CD4-positive, alpha-beta memory T cell (primary cell): ENCODE measurements at places on chromosomes 5 and 9.
A peak's percentile ranks its signal among the peaks of the same experiment; 100 is the strongest.

GRCh38 chr5:146052780-146053179, 52.6 kb downstream of the PLAC8L1 start:
- H3K4me1 ChIP-seq = no peaks in the 10 kb centered on the region
- DNase-seq = no peak
- H3K4me3 ChIP-seq = no peak overlapping the region
- H3K27ac ChIP-seq = no peak overlapping the region
- no peaks in the 10 kb centered on the region for H3K36me3 ChIP-seq
- no peaks in the 10 kb centered on the region for H3K27me3 ChIP-seq

DNA sequence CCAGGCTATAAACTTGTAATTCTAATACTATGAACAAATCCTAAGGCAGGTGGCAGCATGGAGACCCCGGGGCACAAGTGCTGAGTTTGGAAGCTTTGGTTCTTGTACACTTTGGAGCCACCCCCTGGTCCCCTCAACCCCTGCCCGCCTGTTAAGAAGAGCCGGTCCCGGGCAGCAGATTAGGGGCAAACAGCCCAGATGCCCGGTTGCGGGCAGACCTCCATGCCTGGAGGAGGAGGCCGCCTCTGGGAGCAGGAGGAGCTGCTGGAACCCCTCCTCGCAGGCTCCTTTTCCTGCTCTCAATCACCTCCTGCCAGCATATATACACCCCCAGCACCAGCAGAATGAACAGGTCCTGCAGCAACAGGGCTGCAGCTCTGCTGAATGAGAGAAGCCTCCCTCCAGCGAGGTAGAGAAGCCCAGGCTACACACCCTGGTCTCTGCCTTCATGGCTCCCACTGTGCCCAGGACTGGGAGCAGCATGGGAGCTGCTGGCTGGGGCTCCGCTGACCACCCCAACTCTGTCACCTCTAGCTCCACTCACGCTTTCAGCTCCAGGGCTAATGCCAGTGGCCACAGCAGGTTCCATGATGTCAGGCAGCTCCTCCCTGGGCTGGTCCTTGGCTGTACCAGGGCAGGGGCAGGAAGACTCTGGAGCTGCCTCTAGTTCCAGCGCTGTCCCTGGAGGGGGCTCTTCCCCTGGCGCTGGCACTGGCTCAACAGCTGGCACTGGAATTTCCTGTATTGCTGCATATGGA, 1713.5 kb upstream of the ACO1 start:
- H3K27ac ChIP-seq = no peak overlapping the region
- no peaks in the 10 kb centered on the region for H3K36me3 ChIP-seq
- no peak for DNase-seq

DNA sequence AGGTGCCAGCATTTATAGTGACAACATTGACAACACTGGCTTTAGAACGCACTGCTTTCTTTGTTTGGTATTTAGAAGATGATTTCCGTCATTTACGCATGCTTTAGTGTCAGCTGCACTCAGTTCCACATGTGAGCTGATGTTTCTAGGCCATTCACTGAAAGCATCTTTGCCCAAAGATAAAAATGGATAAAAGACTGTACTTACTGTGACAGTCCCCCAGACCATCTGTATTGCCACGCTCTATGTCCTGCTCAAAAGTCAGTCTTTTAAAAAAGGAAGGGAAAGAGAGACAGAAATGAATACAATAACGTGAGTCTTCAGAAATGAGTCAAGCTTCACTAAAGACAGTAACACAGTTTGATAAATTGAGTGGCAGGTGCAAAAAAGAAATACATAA, 99.3 kb downstream of the SEMA6A start:
- H3K27me3 ChIP-seq = no peaks in the 10 kb centered on the region
- H3K4me1 ChIP-seq = no peaks in the 10 kb centered on the region
- H3K27ac ChIP-seq = no peak overlapping the region
- no peaks in the 10 kb centered on the region for H3K36me3 ChIP-seq

DNA sequence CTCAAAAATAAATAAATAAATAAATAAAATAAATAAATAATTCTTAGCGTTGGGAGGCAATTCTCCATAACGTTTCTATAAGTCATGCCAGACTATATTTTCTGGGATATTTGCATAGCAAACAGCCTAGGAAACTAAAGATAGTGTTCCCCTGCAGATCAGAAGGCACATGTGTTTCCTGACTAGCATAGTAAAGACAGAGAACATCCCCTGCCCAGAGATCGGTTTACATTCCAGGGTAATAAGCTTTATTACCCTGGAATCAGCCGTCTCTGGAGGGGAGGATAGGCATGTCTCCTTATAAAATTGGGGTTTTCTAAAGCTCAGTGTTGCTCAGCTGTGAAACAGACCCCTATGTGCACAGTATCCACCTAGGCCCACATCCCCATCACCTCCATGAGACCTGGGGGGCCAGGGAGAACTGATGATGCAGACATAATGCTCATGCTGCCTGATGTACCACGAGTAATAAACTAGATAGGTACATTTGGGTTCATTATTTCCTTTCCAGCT, 36.9 kb upstream of the IFNK start:
- DNase-seq = no peak
- H3K36me3 ChIP-seq = no peaks in the 10 kb centered on the region
- H3K4me1 ChIP-seq = peaks cover 3% of the 10 kb centered on the region
- H3K27me3 ChIP-seq = no peaks in the 10 kb centered on the region

DNA sequence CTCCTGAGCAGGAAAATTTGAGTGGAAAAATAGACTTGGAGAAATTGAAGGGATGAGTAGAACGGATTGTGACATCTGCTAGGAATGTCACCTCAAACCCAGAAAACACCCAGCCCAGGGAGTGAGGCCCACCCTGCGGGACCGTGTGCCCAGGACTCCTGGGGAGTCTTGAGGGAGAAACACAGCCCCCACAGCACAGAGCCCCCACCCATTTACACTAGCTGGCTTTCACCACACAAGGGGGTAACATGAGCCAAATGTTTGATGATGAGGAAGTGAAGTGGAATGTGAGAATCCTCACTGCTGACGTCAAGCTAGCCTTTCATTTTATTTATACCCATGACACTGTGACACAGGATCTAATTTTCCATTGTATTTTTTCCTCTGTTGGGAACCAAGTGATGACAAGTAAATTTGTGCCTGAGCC, 42.8 kb upstream of the PDE8B start:
- no peaks in the 10 kb centered on the region for H3K27me3 ChIP-seq
- H3K4me1 ChIP-seq = no peaks in the 10 kb centered on the region
- no peak overlapping the region for H3K27ac ChIP-seq
- H3K4me3 ChIP-seq = no peak overlapping the region
- no peak for DNase-seq

DNA sequence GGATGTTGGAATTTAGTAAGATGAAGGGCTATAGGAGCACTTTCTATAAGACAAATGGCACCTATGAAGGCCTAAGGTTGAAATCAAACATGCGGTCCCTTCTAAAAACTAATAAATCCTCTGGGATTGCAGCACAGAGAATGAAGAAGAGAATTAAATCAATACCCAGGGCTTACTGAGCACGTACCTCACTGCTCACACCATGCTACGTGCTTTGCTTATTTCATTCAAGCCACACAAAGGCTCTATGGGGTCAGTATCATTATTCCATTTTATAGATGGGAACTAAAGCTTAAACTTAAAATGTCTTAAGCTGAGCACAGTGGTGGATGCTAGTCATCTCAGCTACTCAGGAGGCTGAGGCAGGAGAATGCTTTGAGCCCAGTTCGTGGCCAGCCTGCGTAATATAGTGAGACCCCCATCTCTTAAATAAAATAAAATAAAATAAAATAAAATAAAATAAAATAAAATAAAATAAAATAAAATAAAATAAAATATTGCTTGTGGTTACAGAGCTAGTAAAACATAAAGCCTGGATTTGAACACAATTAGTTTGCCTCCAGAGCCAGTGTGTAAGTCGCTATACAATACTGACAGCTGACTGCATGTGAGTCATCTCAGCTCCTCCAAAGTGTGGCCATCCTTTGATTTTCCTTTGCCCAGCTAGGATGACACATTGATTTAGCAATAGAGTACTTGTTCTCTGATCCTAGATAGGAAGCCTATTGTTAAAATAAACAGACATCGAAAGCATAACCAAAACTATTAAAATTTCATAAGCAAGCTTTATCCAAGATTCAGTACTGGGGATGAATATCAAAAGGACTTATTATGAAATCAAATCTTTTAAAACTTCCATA, 20.9 kb upstream of the DPYSL3 start:
- no peak overlapping the region for H3K27ac ChIP-seq
- H3K4me3 ChIP-seq = no peak overlapping the region
- H3K4me1 ChIP-seq = no peaks in the 10 kb centered on the region
- H3K36me3 ChIP-seq = no peaks in the 10 kb centered on the region

DNA sequence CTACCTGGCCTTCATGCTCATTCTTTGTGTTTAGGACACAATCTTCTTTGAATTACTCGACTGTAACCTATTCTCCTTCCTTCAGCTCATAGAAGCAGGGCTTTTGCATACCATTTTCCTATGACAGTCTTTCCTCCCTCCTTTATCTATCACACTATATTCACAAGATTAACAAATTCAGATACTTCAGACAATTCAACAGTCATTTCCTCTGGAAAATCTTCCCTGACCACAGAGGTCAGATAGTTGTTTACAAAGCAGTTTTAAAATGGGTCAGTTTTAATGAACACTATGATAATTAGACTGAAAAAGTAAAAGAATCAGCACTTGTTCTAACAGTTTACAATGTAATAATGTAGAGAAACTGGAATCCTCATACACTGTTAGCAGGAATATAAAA, 4.3 kb downstream of the CAAP1 start:
- H3K36me3 ChIP-seq = peaks cover 2% of the 10 kb centered on the region
- H3K27me3 ChIP-seq = no peaks in the 10 kb centered on the region
- H3K4me3 ChIP-seq = no peak overlapping the region

DNA sequence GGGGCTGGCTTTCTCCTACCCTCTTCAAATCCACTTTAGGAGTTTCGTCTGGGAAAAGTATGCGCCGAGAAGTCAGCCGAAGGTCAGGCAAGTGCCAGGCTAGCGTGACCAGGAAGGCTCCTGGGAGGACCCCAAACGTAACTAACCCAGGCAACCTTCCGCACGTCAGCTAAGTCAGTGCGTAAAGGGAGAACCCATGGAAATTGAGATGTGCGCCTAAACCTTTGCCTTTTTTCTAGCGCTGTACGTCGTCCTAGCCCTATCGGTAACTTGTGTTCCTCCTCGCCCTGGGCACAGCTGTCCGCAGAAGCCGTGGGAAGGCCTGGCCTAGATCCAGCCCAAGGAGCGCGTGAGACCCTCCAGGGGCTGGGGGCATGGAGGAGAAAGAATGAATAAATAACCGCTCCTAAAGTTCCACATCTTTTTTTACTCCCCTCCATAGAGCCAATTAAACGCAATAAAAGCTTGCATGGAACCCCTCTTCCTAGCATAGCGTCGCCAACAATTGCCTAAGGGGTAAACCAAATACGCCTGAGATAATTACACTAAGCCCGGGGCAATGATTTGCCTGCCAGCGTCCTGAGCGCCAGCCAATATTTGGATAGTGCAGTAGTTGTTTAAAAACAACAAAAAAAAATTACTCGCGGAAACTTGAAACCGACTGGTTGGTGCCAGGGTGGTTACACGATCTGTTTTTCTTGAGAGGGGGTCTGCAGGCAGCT, 4.0 kb upstream of the FOXB2 start:
- H3K27me3 ChIP-seq = peaks cover 31% of the 10 kb centered on the region
- H3K36me3 ChIP-seq = no peaks in the 10 kb centered on the region
- no peak overlapping the region for H3K4me3 ChIP-seq
- peaks cover 4% of the 10 kb centered on the region for H3K4me1 ChIP-seq
- DNase-seq = no peak

DNA sequence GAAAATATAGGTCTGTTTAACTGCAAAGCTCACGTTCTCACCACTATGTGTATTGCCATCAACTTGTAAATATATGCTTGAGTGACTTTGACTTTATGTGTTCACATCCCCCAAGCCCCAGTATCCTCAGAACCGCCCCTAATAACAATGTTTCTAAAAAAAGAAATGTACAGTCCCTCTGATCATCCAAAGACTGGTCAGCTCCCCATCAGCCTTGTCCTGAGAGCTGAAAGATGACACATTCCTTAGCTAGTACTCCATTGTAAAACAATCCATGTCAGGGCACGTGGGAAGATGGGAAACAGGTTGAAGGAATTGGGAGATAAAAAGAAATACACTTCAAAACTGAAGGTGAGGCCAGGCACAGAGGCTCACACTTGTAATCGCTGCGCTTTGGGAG, 279.4 kb upstream of the WWC1 start:
- DNase-seq = no peak
- no peaks in the 10 kb centered on the region for H3K4me1 ChIP-seq
- H3K27me3 ChIP-seq = no peaks in the 10 kb centered on the region
- no peak overlapping the region for H3K27ac ChIP-seq

GRCh38 chr5:100852988-100853449, 50.1 kb downstream of the ST8SIA4 start:
- peaks cover 5% of the 10 kb centered on the region for H3K36me3 ChIP-seq
- DNase-seq = no peak
- H3K4me3 ChIP-seq = no peak overlapping the region
- peak overlapping the region; percentile 27 for H3K27ac ChIP-seq

- H3K4me1 ChIP-seq = no peaks in the 10 kb centered on the region
- no peak for DNase-seq
- H3K27me3 ChIP-seq = no peaks in the 10 kb centered on the region
- H3K36me3 ChIP-seq = peaks cover 43% of the 10 kb centered on the region
- H3K27ac ChIP-seq = no peak overlapping the region
Measured at GRCh38 chr5:76679231-76679630, 36.7 kb upstream of the F2R start.

GRCh38 chr9:96617439-96618185, 2.0 kb downstream of the CDC14B start:
- H3K4me3 ChIP-seq = no peak overlapping the region
- H3K4me1 ChIP-seq = peaks cover 9% of the 10 kb centered on the region
- H3K36me3 ChIP-seq = no peaks in the 10 kb centered on the region
- no peak overlapping the region for H3K27ac ChIP-seq
- DNase-seq = no peak
- peaks cover 8% of the 10 kb centered on the region for H3K27me3 ChIP-seq

DNA sequence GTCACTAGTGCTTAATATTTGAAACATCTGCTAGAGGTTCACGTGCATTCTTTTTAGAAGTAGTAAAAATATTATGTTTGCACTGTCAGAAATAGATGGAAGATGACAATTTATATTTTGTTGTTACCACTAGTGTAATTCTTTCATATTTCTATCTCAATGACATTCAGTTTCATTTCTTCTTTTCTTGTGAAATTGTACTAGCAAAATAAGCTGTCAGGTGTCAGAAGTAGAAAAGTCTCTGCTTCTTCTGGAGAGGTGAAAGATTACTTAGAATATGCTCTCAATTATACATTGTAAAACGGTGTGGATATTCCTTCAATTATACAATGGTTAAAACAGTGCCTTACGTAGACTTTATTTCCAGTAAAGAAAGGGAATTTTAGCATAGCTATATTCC, 395.4 kb downstream of the CSNK1G3 start:
- H3K36me3 ChIP-seq = no peaks in the 10 kb centered on the region
- no peaks in the 10 kb centered on the region for H3K4me1 ChIP-seq

DNA sequence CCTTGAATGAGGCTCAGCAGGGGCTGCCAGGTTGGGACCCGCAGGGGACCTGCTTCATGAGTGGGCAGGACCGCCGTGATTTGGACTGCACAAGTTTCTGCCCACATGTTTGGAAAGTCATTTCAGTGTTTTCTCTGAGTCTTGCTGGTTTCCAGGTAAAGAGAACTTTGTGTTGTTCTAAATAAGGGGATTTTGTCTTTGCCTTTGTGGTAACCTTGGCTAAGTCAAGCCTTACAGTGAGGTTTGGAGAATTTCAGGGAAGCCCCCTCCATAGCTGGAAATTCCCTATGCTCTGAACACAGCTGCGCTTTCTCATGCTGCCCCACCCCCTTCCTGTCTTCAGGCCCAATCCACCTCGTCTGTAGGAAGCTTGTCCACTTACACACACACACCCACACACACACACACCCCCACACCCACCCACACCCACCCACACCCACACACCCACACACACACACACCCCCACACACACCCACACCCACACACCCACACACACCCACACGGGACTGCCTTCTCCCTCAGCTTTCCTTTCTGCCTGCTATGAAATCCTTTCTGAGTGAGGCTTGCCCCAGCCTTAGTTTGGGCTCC, 270.1 kb downstream of the HSPA4 start:
- no peaks in the 10 kb centered on the region for H3K36me3 ChIP-seq
- no peak overlapping the region for H3K4me3 ChIP-seq
- no peaks in the 10 kb centered on the region for H3K4me1 ChIP-seq
